NCI-H2081 treated with DMSO at 0.1 percent for 48 hours (cell line): ENCODE measurements at places on chromosomes 1 and 21.
A peak's percentile ranks its signal among the peaks of the same experiment; 100 is the strongest.

GRCh38 chr1:53367503-53368313 is 39.8 kb upstream of the LRP8 start:
- no peak for DNase-seq

- DNase-seq: no peak
Observed at GRCh38 chr1:240635466-240636256, 23.7 kb upstream of the GREM2 start.

DNA sequence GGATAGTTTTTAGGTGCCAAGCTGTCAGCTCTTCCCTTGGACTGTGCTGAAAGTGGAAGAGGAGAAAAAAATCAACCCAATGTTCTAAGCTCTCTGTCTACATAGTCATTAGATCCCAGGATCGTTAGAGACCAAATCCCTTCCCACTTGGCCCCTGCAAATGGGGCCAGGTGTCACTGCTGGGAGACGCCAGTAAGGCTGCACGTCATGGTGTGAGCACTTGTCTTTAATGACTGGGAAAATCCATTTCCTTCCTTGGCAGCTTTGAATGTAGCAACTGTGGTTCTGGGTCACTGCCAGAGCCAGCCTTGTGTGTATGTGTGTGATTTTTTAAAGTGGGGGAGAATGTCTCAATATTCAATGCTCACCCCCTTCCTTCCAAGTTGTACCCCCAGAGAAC is 59.9 kb downstream of the MAN1C1 start:
- peak; percentile 30 for DNase-seq

DNA sequence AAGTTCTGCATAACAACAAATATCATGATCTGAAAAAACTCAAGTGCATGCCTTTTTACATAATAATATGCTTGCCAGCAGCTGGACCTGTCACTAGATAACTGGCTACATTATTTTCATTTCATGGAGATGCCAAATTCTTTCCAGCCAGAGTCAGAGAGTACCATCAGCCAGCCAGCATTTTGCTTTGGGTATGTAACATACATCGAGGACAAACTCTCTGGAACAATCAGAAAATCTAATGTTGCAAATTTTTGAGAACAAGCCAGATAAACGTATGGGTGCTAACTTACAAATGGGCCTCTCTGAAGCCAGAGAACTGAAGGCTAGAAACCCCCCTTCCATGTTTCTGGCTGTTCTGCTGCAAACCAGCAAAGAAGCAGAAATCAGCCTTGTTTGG is 76.3 kb upstream of the BACE2 start:
- no peak for DNase-seq

DNA sequence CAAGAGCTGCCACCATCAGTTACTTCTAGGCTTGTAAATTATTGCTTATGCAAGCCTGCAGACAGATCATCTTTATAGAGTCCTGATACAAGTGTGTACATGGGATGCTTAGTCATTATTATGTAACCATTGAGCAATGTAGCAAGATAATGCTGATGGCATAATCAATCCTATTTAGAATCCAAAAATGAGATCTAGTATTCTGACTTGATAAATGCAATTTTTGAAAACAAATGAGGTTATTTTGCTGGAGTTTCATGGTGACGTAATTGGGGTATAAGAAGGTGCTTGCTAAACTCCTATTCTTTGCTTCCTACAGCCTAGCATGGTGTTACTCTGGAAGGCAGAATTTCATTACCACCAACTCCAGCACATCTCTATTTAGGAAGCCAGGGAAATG is 801.7 kb upstream of the PRMT6 start:
- no peak for DNase-seq

DNA sequence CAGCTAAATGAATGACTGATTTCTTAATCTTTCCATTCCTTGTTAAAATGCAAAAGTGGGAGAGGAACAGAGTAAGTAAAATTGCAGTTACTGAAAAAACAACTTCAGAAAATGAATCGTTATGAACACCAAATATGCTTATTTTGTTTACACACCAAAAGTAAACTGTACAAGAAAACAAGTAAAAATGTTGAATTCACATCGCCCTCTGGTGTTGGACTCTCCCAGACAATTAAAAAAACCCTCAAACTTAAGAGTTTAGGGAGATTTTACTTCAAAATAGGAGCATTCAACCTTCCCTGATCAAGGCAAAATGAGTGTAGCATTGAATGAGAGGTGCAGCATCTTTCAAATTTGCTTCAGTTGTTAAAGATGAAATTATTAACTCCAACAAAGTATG is 19.4 kb upstream of the ESRRG start:
- no peak for DNase-seq

DNA sequence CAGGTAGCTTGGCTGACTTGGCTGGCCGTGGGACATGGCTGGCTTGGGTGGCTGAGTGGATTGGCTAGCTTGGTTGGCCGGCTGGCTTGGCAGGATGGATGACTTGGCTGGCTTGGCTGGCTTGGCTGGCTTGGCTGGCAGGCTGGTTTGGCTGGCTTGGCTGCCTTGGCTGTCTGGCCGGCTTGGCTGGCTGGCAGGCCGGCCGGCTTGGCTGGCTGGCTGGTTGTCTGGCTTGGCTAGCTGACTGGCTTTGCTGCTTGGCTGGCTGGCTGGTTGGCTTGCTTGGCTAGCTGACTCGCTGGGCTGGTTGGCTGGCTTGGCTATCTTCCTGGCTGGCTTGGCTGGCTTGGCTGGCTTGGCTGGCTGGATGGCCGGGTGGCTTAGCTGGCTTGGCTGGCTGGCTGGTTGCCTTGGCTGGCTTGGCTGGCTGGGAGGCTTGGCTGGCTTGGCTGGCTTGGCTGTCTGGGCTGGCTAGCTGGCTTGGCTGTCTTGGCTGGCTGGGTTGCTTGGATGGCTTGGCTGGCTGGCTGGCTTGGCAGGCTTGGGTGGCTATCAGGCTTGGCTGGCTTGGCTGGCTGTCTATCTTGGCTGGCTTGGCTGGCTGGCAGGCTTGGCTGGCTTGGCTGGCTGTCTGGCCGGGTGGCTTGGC is 129.7 kb upstream of the FAM72C start:
- DNase-seq: no peak

GRCh38 chr1:15671430-15671829 is 12.7 kb upstream of the PLEKHM2 start:
- no peak for DNase-seq

GRCh38 chr1:161945306-161946060 is 78.2 kb downstream of the OLFML2B start:
- DNase-seq: no peak
